NCI-H510A (cell line): ENCODE measurements at places on chromosomes 1 and 21.

GRCh38 chr1:4655674-4656532 lies 1.5 kb downstream of the AJAP1 start:
- no peak for DNase-seq

DNA sequence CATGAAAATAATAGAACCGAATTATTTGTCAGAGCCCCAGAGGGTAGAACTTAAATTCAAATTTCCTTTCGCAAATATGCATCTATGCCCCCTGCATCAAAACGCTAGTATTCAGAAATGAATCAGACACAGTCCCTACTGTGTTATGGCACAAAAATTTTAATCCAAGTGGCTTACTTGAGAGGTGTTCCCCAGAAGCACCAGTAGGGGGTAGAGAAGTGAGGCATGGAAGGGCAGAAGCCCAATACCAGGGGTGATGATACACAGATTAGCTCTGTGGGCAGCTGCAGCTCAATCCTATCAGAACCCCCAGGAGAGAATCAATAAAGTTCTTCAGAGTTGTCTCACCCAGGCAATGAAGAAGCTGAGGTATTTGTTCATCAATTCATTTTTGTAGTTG lies 342.2 kb downstream of the OMA1 start:
- no peak for DNase-seq

DNA sequence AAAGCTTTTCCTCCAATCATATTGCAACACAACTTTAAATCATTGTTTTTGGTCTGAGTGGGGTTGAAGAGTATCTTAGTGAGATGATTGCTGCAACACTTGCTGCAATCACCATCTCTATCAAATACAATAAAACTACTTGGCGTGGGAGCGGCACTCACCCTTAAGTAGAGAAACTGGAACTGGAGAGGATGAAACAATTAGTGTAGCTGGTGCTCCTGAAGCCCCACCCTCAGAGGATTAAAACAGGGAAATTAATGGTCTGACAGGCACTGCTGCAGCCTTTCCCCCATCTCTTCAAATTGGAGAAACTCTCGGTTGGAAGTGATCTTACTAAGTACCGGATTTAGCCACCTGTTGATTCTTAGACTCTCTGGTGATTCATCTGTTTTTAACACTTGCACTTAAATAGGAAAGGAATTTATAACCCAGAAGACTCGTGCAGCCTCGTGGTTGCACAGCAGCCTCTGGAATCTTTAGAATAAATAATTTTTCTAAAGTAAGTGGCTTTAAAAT lies 80.5 kb upstream of the KIF26B start:
- DNase-seq: no peak

DNA sequence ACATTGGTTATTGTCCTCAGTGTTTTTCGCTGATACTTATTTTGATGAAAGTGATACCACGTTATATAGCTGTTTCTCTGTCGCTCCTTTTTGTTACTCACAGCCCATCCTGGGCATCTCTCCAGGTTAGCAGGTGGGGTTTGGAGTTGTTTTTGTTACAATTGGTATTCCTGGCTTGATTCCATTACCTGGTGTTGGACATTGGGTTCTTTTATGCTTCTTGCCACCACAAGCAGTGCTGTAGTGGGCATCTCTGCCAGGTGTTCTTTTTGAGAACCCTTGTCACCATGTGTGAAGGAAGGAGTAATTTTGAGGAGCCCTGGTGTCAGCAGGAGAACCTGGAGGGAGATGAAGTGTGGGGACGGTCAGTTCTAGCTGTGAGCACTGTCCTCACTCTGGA lies 47.5 kb upstream of the PWP2 start:
- DNase-seq: no peak

DNA sequence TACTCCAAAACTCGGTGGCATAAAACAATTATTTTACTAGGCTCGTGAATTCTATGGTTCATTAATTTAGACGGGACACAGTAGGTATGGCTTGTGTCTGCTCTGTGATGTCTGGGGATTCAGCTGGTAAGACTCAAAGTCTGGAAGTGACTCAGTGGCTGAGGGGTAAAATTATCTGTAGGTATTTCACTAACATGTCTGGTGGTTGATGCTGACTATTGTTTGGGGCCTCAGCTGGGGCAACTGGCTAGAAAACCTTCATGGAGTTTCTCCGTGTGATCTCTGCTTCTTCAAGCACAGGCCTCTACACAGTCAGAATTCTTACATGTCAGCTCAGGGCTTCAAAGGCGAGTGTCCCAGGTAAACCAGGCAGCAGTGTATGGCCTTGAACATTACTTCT lies 41.2 kb upstream of the KLF17 start:
- DNase-seq: no peak

- DNase-seq: no peak
These were observed 25.3 kb downstream of the ACTA1 start for GRCh38 chr1:229408458-229409037.

GRCh38 chr1:86505564-86505902 lies 36.8 kb downstream of the CLCA1 start:
- no peak for DNase-seq

DNA sequence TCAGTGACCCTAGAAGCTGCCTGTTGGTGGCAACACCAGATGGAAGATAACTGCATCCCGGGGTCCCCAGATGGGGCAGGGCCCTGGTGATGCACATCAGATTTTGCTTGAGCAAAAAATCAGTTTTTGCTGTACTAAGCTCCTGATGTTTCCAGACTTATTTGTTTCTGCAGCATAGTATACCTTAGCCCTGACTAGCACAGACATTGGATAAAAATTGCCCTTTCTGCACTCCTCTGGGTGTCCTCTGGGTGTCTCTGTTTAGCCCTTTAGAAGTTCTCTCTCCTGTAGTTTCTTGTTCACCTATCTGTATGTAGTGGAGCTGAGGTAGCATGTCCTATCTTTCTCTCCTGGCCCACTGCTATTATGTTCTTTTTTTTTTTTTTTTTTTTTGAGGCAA lies 30.3 kb upstream of the PLA2G2C start:
- DNase-seq: no peak

GRCh38 chr1:10340930-10341590 lies 57.8 kb upstream of the PGD start:
- no peak for DNase-seq

DNA sequence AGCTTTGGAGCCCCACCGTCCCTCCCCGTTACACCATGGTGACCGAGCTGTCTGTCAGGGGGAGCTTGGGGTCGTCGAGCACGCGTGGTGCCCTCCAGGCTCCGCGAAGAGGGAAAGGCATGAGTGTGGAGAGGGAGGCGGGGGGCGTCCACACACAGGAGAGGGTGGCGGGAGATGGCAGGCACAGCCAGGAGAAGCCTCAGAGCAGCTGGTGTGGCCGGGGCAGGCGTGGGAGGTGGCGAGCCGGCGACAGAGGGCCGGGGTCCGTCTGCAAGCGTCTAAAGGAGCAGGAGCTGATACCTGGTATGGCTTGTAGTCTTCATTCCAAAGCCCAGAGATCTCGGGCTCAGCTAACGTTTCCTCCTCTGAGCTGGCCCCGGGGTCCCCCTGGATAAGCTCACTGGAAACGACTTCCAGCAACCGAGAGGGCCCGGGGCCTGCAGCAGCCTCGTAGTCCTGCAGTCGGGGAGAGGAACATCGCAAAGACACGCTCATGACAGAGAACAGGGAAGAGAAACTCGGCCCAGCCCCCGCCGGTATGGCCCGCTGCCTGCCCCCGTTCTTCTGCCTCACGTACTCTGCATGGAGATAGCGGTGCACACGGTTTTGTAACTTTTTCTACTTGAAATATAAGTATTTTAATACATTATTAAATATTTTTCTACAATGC lies 37.4 kb downstream of the CFAP74 start:
- no peak for DNase-seq
